Central memory CD4-positive, alpha-beta T cell (primary cell): ENCODE measurements at places on chromosomes 7 and 10.

- DNase-seq = no peak
Observed at GRCh38 chr7:129295015-129295423, 70.2 kb downstream of the AHCYL2 start.

GRCh38 chr10:43576580-43576979, 2.2 kb upstream of the ZNF239 start:
- DNase-seq = no peak

DNA sequence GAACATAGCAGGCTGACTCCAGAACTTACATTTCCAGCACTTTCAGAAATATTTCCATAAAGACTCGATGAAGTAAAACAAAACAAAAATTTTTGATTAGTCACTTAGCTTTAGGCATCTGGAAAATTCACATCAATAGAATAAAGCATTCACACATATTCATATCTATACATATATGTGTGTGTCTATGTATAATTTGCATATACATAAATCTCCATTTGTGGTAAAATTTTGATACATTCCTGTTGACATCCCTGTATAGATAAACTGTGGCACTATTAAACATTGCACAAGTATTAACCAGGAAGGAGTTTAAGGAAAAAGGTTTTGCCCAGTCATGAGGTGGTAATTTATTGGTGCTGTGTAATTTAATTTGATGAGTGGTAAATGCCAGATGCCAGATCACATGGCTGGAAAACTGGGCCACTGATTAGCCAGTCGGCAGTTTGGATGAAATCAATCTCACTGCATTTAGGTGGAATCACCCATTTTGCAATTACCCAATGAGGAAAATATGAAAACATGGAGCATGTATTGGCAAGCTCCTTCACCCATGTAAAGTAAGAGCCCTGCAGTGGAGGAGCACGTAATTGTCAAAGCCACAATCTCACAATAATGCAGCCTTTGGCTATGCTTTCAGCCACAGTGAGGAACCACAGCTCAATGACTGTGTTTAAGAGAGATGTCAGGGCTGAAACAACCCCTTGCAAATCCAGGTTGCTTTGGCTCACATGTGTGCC, 294.6 kb downstream of the RNLS start:
- DNase-seq = no peak

- DNase-seq = no peak
Observed at GRCh38 chr10:15167411-15168290, 842 bp downstream of the NMT2 start.

DNA sequence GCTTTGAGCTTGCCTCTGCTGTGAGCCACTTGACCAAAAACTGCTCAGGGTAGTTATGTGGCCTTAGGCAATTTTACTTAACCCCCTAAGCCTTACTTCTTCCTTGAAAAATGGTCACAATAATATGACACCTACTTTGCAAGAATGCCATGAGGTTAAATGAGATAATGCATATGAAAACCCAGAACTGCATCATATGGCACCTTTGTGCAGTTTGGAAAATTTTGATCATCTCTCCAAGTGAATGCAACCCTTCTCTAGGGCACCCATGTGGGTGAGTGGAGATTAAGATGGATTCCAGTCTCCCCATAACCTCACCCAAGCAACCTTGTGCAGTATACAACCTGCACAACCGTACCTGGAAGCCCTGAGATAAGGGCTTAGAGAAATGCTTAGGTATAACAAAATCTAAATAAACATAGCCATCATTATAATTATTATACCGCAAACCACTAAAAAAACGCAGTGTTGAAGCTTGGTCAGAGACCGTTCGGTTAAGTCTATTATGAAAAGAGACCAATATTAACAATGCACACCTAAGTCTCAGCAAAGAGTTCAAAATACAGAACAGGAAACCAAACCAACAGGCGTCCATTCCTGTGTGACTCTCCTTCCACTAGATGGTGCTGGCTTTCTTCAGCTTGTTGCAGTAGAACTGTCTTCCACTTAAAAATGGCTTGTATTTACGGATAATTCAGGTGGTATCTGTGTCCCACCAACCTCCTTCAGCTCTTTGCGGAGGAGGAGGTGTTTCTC, 21.0 kb upstream of the ASB15 start:
- no peak for DNase-seq

DNA sequence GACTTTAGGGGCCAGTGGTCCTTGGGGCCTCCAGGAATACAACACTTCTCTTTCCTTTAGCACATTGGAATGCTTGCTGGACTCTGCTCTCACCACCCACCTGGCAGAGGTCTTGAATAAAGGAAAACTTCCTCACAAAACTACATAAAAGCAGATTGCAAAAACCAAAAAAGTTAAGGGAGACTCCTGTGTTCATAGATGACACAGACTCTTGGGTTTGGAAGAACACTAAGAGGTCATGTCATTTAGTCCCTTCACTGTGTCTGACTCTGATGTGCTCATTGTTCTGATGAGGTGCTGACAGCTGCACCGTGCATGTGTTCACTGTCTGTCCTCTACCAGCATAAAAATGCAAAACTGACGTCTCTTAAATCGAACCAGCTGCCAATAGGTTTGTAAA, 11.4 kb downstream of the BLNK start:
- no peak for DNase-seq

DNA sequence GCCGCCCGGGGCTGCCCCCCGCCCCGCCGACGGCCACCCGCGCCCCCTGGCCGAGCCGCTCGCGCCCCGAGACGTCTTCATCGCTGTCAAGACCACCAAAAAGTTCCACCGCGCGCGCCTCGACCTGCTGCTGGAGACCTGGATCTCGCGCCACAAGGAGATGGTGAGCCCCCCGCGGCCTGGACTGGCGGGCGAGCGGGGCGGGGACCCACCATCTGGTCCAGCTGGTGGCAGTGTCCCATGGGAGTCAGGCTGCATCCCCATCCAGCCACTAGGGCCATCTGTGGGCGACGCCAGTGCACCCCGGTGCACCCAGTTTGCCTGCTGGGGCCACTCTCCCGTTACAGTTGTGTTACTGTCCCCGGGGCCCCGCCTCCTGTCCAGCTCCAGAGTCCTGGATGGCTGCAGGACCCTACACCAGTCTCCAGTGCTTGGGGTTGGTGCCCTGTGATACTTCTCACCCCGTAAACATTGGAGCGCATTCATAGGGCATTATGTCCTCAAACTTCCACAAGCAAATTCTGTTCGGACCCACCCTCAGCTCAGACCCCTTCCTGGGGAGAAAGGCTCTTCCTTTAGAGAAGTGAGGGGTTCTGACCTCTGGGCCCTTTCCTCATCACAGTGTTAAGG, 672 bp downstream of the LFNG start:
- DNase-seq = no peak

GRCh38 chr7:69827558-69827957, 229.3 kb downstream of the AUTS2 start:
- DNase-seq = no peak

- DNase-seq = no peak
Observed at GRCh38 chr10:63718421-63718820, 197.2 kb downstream of the REEP3 start.

DNA sequence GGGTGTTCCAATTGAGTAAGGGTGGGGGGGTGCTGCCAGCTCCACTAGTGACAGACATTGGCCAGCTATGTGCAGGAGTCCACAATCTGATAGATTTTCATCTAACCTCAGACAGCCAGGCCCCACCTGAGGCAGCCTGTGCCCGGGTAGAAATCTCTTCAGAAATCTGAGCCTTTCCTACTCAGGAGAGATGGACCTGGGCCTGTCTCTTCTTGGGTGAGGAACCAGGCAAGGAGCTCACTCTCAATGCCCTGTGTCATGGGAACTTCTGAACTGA, 86.9 kb downstream of the UBE2H start:
- no peak for DNase-seq

DNA sequence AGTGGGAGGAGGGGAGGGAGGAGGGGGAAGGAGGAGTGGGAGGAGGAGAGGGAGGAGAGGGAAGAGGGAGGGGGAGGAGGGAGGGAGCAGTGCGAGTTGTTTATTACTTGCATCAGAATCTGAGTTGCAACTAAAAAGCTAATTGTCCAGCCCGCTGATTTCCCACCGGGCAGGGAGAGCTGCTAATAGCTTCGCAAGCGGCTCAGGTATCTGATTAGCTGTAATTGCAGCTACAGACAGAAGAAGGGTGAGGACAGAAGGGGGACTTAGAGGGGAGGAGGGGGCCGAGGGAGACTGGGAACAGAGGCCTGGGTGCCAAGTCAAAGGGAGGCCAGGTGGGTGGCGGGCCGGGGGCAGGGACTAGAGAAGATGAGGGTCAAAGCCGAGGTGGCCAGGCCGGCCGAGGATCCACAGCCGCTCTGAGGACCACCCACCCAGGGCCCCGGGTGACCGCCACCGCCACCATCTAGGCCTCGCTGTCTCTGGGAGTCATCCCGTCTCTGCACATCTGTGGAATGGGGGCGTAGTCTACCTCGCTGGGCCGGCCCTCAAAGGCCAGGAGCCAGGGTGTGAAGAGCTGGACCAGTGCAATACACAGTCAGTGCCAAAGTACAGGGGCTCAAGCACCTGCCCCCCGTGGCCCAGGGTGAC, 54.2 kb downstream of the MICALL2 start:
- no peak for DNase-seq

- no peak for DNase-seq
Observed at GRCh38 chr10:88249450-88249849, 333.7 kb downstream of the RNLS start.

- DNase-seq = no peak
Observed at GRCh38 chr7:65444899-65445823, 71.5 kb downstream of the ZNF92 start.

- DNase-seq = no peak
Observed at GRCh38 chr7:1768832-1769231, 98.8 kb downstream of the ELFN1 start.

GRCh38 chr10:43218206-43218950, 48.5 kb downstream of the RASGEF1A start:
- DNase-seq = no peak

DNA sequence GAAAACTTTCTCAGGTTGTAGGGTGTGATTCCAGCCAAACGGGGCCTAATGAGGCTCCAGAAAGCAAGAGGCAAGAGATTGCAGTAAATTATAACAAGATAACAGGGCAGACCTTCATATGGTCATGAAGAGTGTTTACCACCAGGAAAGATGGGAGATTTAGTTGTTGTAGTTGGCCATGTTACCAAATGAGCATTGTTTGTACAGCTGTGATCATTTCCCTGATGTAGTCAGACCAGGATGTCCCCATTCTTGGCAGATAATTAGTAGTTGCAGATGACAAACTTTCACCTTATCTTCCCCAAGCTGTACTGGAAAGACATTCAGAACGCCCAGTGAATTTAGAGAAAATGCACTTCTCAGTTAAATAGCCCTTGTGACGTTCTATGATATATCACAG, 630.8 kb downstream of the ANKRD7 start:
- DNase-seq = no peak

- DNase-seq = no peak
Observed at GRCh38 chr10:10471758-10472157, 545.9 kb upstream of the CELF2 start.

GRCh38 chr7:45687185-45687560, 113.0 kb downstream of the ADCY1 start:
- DNase-seq = no peak

- DNase-seq = peak; percentile 49
Observed at GRCh38 chr10:84537447-84537931, 209.1 kb downstream of the CCSER2 start.

GRCh38 chr7:132112657-132113056, 463.6 kb downstream of the PLXNA4 start:
- DNase-seq = no peak

DNA sequence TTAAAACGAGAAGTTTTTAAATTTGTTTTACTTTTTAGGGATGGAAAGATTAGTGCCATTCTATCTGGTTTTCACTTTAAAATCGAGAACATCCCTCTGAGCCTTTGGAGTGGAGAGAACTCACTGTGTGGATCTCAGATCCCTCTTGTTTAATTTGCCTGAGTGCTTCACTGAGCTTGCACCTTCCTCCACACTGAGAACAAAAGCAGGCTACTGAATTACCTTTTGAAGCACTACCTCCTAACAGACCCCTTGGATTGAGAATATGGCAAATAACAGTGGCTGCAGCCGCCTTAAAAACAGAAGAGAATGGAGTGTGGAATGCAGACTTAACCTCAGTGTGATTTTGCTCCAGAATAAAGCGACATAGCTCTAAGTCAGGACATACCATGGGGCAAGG, 204.7 kb downstream of the CNTNAP2 start:
- no peak for DNase-seq

DNA sequence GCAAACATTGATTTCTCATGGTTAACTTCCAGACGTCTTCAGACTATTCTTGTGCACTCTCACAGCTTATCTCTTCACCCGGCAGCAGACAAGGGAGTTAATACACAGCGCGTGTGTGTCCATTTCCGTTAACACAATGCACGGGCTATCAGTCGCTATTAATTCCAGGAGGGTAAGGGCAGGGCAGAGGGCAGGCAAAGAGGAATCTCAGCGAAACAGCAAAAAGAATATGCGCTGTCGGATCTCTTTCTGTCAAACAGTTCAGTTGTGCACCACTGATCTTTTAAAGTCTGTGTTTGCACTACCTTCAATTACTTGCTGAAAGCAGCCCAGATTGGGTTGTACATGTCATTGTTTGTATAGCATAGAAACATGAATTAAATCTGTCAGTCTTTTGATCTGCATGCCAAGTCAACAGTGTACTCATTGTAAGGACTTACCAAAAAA, 41.1 kb upstream of the CABCOCO1 start:
- no peak for DNase-seq

DNA sequence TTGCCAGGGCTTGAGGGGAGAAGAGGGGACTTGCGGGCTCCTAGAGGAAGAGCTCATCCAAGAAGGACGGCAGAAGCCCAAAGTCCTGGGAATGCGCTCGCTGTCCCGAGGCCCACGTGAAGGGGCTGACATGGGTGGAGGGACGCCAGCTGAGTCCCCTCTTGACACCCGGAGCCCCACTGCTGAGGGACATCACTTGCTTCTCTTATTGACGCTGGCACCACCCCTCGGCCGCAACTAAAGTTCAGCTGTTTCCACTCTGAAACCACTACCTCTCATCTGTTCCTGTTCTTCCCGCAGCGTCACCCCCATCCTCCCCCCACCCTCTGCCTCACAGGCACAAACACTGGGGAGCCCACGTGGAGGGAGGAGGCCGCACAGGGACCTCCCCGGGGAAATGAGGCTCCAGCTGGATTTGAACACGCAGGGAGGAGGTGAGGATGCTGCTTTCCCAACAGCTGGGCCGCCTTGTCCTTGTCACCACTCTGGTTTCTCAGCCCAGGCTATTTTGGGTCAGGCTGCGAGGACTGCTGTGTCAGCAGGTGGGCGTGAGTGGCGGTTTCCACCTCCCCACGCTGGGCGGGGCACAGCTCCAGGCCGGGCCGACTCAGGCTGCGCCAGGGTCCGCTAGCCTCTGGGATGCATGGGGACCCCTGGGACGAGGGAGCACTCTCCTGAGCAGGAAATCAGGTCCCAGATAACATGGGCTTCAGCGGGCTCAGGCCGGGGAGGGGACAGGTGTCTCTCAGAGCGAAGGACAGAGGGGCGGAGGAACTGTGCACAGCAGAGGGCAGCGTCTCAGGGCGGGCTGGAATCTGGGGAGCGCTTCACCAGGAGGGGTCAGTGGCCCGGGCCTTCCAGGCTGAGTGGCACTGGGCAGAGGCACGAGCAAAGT, 156.3 kb downstream of the ZNF248 start:
- no peak for DNase-seq

DNA sequence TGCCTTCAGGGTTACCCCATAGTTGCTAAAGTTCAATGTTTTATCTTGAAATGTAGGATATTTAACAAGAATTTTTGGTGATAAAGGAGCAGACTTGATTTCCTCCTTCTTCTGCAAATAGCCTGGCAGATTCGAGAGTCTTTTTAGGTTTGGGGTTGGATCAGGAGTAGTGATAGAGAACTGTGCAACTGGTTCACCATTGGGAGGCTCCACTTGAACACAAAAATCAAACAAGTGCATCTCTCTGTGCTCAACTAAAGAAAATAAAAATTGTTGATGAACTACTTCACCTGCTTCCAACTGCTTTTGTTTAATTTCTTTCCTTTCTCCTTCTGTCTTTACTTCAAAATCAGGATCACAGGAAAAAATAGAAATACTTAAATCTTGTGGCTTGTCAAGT, 58.5 kb downstream of the MACC1 start:
- no peak for DNase-seq
